ENCODE measurements at places on chromosomes 13 and 19.

- no peak for DNase-seq
These were observed 40.8 kb upstream of the TPP2 start for GRCh38 chr13:102555914-102556553.

DNA sequence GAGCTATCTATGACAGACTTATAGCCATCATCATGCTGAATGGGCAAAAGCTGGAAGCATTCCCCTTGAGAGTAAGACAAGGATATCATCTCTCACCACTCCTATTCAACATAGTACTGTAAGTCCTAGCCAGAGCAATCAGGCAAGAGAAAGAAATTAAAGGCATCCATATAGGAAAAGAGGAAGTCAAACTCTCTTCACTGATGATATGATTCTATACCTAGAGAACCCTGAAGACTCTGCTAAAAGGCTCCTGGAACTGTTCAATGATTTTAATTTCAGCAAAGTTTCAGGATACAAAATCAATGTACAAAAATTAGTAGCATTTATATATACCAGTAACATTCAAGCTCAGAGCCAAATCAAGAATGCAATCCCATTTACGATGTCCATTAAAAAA lies 21.7 kb upstream of the C1QTNF9B start:
- no peak for DNase-seq

GRCh38 chr19:42188665-42189064 lies 28.8 kb downstream of the DEDD2 start:
- DNase-seq = no peak

GRCh38 chr19:54952591-54953344 lies 5.4 kb upstream of the NLRP7 start:
- no peak for DNase-seq

- DNase-seq = peak; percentile 85
These were observed 24.9 kb downstream of the CPAMD8 start for GRCh38 chr19:17001603-17002183.

- no peak for DNase-seq
These were observed 53.4 kb upstream of the AKAP11 start for GRCh38 chr13:42218576-42218975.

DNA sequence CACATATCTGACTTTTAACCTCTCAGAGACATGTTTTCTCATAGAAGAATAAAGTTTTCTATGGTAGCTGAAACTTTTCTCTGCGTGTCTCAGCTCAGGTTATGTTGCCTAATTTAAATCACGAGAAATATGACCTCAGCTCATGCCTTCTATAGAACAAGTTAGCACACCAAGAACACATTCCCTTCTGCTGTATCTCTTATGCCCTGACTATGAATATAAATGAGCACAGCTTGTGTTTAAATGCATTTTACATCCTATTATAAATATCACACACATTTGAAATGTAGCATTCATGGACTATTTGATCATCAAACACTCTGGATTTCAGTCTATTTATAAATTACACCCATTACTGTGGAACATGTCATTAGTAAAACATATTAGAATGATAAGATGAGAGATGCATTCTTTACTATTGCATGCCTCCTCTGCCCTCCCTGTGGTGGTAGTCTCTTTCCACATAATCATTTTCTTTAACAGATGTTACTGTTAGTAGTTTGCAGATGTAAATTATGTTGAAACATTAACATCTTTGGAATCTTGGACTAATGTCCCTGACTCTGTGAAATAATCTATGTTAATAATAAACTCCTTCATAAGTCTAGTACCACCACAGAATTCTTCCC lies 2044.9 kb upstream of the PCDH20 start:
- DNase-seq = no peak

DNA sequence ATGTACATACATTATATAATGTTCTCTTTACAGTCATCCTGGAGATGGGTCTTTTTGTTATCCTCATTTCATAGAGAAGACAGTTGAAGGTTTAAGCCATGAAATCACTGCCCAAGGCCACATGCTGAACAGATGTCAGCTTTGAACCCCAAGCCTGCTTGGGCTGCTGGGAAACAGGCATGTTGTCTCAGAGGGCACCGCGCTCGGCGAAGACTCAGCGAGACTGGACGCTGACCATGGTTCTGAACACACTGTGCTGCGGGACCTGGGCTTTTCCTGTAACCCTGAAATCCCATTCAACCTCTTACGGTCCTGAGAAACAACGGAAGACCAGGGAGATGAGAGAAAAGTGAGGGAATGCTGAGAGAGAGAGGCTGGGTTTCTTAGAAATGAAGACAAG lies 27.3 kb downstream of the LRFN3 start:
- DNase-seq = peak; percentile 63

- DNase-seq = no peak
These were observed 15.3 kb upstream of the RANBP3 start for GRCh38 chr19:5993201-5993600.

DNA sequence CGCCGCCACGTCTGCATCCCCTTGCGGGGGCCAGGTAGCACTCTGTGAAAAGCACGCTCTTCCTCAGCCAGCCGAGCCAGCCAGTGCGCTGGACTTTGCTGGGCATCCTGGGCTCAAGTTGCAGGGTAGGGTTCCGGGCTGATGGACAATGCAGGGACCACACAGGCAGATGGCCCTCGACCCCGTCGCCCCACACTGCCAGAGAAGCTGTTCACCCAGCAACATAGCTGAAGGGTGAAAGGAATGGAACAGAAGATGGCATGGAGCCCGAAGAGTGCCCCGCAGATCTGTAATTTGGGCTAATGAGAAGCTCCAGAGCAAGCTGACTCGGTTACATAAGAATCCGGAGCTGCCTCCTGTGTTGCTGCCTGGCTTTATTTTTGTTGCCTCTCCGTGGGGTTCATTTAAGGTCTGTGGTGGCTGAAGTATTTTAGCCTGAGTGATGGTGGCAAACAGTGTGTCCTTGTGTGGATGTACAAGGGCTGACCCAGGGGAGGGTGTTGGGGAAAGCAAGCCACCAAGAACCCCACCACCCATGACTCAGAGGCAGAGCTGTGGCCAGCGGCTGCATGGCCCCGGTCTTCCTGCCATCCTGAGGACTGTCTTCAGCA lies 105.8 kb downstream of the SOX1 start:
- peak; percentile 28 for DNase-seq

- DNase-seq = no peak
These were observed 648.0 kb downstream of the DACH1 start for GRCh38 chr13:71218960-71219359.

- no peak for DNase-seq
These were observed 28.1 kb downstream of the BRD4 start for GRCh38 chr19:15304140-15304705.

DNA sequence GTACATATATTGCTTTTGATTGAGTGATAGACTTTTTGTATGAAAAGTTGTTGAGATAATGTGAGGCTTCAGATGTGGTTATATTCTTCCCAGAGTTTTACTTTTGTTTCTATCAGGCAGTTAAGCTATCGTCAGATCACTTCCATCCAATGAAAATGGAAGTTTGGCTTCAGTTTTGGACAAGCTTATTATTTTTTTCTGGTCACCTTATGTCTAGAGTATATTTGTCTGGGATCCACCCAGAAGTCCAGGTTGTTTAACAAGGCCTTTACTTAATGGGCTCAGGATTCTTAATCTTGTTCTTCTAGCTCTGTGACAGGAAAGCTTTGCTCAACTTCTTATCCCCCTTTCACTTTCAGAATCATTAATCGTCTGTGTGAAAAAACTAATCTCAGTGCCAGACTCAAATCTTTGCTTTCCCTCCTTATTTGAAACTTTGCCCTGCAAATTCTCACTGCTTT lies 150.9 kb downstream of the PDS5B start:
- DNase-seq = no peak

DNA sequence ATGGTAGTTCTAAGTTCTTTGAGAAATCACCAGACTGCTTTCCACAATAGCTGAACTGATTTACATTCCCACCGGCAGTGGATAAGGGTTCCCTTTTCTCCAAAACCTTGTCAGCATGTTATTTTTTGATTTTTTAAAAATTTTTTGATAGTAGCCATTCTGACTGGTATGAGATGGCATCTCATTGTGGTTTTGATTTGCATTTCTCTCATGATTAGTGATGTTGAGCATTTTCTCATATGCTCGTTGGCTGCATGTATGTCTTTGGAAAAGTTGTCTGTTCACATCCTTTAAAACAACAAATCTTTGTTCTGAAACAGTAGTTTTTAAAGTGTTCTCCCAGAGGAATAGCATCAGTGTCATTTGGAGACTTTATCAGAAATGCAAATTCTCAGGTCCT lies 77.5 kb upstream of the POMP start:
- no peak for DNase-seq

DNA sequence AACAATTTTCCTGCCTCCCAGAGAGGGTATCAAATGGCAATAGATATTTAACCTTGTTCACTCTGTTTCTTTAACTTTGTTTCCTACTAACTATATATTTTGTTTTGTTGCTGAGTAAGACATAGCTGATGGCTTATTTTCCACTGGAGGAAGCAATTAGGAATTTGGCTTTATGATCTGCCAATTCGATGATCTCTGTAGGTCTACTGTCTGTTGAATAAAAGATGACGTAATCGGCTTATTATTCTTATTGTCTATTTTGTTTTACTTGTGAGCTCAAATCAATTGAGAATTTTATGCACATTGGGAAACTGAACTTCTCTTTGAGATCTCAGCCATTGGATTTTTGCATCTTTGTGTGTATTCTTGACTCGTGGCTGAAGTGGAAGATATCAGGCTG lies 862.6 kb downstream of the EFNB2 start:
- no peak for DNase-seq

- no peak for DNase-seq
These were observed 122.4 kb downstream of the AKAP11 start for GRCh38 chr13:42394361-42394708.

GRCh38 chr13:49550942-49551644 lies 34.3 kb downstream of the RCBTB1 start:
- DNase-seq = no peak

DNA sequence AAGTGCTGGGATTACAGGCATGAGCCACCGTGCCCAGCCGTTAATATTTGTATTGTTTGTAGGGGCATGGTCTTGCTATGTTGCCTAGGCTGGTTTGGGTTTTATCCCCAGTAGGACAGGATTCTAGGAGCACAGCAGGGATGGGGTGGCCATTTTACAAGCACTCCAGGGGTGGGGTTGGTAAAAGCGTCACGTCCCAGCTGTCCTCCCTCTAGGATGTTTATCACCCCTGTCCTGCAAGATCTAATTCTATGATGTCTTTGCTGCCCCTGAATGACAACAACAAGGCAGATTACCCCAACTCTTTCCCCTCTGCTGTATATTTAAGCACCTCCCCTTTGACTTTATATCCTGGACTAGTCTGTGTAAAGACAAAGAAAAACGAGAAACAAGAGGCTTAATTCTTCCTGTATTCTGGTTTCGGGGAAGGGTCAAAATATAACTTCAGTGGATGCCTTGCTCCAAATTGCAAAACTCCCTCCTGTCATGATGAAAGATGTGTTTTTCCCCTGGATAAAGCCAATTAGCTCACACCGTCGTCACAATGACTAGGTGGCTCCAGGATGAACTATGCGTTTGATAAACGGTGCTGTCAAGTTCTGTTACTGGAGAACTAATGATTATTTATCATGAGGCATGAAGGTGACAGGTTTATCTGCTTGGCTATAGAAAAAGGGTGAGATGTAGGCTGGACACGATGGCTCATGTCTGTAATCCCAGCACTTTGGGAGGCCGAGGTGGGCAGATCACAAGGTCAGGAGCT lies 27.8 kb upstream of the OR1M1 start:
- DNase-seq = no peak

DNA sequence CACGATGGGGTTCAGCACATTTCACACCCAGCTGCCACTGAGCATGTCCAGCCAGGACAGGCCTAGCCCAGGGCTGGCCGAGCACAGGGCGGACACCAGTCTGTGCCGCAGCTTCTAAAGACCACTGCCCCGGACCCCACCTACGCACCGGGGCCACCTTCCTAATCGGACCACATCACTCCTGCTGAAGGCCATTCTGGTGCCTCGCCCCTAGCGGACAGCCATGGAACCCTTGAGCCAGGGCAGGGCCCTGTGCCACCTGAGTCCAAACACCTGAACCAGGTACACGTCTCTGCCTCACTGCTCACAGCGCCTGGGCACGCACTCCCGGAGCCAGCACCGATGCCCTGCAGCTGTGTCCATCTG lies 8.4 kb upstream of the C13orf46 start:
- no peak for DNase-seq

DNA sequence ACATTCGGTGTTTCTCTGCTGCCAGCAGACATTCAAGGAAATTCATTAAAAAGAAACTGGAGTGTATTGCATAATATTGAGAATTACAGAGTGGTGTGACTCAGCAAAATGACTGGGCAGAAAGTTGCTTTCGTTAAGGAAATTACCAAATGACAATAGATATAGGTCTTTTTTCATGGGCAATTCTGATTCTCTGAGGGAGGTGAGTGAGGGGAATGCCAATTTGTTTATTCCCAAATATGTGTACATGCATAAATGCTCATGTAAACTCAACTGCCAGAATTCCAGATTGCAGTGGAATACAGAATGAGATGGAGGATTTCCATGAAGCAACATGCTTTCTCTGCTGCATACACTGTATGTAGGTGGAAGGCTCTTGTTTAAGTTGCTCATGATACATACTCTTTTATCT lies 1730.1 kb downstream of the SLITRK5 start:
- no peak for DNase-seq

GRCh38 chr19:9916719-9917118 lies 19.6 kb downstream of the OLFM2 start:
- no peak for DNase-seq

GRCh38 chr13:79987761-79988160 lies 353.2 kb downstream of the SPRY2 start:
- DNase-seq = no peak

DNA sequence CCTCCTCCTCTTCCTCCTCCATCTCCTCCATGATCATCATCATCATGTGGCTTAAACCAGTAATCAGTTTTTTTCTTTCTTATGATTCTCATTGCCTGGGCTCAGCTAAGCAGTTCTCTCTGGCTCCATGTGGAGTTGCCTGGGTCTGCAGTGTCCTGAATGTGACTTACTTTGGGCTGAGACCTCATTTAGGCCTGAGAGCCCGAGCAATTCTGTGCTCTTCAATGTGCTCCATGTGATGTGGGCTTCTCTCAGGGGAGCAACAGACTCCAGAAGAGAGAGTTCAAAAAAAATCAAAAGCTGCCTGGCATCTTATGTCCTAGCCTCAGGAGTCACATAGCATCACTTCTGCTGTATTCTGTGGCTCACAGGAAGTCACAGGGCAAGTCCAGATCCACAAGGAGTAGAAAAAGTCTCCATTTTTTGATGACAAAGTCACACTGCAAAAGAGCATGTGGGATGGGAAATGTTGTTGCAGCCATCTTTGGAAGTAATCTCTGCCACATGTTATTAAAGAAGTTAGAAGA lies 128.7 kb downstream of the MAB21L1 start:
- no peak for DNase-seq

- DNase-seq = no peak
These were observed 40.6 kb upstream of the FAM216B start for GRCh38 chr13:42740753-42741152.
